Stimulated activated CD8-positive, alpha-beta memory T cell treated with anti-CD3 and anti-CD28 coated beads, Interleukin-4, amount 100 ng/mL, for 24 hours (primary cell): ENCODE measurements at places on chromosomes 11 and 22.

DNA sequence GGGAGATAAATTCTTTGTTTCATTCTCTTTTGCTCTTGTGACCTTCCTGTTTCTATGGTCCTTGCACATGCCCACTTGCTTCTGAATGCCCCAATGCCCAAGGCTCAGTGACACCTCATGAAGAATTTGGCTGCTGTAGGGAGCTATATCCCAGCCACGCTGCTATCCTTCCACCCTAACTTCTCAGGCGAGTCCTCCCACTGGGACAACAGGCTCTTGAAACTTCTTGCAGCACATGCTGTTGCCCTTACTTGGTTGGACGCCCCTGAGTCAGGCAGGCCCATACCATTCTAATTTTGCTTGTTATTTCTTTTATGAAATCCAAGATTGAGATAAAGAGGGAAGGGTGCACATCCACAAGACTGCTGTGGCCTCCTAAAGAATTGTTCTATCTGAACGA, 57.6 kb upstream of the BLID start:
- DNase-seq, result no peak

DNA sequence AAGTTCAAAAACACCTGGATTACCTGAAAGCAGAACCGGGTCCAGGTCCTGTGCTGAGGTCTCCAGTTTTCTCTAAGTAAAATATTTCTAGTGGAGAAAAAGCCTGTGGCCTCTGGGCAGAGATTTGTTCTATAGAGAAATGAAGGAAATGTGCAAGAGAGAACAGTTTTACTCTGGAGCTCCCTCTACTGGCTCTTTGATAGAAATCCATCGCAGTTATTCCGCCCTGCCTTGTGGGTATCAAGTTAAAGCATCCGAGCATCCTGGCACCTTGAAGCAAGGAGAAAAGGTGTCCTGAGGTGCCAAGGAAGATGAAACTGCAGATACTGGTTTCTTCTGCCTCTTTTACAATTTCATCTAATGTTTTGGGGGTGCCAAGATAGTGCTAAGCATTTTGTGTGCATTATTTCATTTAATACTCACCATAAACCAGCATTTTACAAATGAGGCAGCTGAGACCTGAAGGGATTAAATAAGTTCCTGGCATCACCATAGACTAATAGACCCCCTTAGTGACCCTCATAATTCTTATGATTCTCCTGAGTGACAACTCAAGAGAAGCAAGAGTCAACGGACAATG, 113.1 kb upstream of the HSD17B12 start:
- no peak for DNase-seq

DNA sequence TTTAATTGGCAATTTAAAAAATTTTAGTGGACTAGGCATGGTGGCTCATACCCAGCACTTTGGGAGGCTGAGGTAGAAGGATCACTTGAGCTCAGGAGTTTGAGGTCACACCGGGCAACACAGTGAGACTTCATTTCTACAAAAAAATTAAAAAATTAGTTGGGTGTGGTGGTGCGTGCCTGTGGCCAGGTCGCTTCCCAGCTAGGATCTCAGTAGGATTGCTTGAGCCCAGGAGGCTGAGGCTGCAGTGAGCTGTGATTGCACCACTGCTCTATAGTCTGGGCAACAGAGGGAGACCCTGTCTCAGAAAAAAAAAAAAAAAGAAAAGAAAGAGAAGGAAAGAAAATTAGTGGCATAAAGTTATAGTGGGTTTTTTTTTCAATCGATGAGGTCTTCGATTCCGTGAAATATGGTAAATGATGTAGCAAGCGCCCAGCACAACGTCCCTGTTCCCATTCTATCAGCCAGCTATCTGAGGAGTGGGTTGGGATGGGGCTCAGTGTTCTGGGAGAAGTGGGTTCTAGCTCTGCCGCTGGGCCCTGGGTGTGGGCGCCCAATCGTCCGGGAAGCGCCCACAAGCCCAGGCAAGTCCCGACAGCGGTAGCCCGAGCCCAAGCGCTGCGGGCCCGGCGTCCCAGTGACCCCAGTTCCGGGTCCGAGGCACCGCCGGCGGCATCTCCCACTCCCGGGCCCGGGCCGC, 1.4 kb downstream of the FOSL1 start:
- DNase-seq, result no peak

DNA sequence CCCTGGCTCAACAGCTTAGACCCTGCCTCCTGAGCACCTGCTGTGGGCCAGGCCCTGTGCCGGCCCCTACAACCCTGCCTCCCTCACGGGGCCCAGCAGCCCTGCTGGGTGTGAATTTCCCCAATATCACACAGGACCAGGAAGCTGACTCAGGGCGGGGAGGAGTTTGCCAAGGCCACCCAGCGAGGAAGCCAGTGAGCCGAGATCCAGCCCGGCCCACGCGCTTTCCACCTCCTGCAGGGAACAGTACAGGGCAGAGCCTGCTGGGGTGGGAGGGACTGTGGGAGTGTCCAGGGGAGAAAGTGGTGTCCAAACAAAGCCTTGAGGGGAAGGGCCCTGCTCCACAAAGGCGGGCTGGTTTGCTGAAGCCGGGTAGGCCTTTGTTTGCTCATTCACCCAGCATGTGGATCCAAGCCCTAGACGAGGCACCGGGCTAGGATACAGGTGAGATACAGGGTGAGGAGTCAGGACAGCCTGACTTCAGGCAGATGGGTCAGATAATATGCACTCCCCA, 26.8 kb downstream of the RPL3 start:
- no peak for DNase-seq

DNA sequence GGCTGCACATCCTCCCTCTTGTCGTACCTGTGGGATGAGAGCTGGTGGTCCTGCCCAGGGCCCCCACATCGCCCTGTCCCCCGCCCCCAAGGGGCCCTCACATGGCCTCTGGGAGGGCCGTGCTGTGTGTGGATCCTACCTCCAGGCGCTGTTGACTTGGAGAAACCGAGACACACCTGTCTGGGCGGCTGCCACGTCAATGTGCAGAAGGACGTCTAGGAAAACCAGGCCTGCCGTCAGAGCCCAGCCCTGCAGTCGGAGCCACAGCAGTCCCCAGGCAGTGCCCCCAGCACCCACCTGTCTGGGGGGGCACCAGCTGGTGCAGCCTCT, 14.2 kb downstream of the ALG12 start:
- no peak for DNase-seq
